Suppressor macrophage (primary cell): ENCODE measurements at places on chromosomes 16 and 17.
A peak's percentile ranks its signal among the peaks of the same experiment; 100 is the strongest.

DNA sequence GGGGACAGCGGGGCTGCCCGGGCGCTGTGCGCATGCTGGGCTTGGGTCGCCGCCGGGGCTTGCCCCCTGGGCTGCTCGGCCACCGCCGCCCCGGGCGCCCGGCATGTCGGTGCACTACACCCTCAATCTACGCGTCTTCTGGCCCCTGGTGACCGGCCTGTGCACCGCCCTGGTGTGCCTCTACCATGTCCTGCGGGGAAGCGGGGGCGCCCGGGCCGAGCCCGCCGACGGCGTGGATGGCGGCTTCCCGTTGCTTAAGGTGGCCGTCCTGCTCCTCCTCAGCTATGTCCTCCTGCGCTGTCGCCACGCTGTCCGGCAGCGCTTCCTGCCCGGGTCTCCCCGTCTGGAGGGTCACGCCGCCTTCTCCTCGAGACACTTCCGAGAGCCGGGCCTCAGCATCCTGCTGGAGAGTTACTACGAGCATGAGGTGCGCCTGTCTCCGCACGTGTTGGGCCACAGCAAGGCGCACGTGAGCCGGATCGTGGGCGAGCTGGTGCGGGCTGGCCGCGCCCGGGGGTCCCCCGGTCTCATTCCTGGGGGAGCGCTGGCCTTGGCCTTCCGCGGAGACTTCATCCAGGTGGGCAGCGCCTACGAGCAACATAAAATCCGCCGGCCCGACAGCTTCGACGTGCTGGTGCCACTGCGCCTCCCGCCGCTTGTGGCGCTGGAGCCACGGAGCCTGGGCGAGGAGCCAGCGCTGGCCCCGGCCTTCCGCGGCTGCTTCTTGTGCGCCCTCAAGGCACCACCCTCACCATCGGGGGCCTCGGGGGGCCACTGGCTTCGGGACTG is 789 bp downstream of the ITPRIPL2 start:
- peak; percentile 28 for DNase-seq

DNA sequence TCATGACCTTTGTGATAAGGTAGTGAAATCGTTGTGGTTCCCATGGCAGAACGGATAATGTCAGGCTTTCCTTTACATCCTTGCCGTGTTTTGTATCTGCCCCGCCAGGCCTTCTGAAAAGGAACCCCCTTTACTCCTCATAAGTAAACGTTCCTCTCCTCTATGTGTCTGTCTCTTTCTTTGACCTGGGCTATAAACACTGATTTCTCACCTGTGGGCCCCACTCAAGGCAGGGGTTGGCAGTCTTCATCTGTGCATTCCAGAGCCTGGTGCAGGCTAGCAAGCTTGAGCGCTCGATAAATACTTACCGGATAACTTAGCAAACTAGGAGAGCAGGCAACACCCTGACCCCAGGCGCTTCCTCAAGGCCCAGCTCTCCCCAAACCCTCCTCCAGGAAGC is 7.3 kb upstream of the HAP1 start:
- DNase-seq = no peak

- DNase-seq = no peak
These were observed 192.9 kb upstream of the C17orf78 start for GRCh38 chr17:37182786-37183465.

DNA sequence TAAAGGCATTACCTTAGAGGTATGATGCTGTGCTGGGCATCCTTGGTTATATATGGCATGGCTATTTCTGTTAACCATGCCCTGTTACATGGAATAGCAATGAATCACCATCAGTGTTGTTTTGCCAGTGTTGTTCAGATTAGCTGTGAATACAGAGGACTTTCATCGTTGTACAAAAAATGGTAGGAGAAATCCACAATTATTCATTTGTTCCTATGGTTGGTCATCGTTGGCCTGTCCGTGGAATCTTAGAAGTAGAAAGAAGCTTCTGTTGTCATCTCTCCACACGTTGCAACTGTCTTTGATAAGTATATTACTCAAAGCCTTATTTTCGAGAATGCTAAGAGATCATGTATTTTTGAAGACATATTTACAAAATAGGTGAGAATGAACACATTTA is 114.3 kb upstream of the CACNG5 start:
- DNase-seq = no peak

DNA sequence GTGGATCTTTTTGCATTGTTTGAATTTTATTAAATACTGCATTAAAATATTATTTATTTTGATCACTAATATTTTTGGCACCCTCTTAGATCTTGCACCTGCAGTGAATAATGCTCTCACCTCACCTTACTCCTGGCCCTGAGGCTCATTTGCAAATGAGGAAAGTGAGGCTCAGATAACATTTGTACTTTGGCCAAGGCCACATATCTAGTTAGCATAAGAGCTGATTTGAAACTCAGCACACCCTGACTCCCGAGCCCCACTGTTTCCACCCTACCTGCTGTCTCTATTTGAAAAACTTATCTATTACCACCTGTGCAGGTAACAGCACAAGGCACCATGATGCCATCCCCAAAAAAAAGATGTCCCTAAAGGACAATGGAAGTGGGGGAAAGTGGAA is 358.7 kb upstream of the MAF start:
- DNase-seq = no peak

DNA sequence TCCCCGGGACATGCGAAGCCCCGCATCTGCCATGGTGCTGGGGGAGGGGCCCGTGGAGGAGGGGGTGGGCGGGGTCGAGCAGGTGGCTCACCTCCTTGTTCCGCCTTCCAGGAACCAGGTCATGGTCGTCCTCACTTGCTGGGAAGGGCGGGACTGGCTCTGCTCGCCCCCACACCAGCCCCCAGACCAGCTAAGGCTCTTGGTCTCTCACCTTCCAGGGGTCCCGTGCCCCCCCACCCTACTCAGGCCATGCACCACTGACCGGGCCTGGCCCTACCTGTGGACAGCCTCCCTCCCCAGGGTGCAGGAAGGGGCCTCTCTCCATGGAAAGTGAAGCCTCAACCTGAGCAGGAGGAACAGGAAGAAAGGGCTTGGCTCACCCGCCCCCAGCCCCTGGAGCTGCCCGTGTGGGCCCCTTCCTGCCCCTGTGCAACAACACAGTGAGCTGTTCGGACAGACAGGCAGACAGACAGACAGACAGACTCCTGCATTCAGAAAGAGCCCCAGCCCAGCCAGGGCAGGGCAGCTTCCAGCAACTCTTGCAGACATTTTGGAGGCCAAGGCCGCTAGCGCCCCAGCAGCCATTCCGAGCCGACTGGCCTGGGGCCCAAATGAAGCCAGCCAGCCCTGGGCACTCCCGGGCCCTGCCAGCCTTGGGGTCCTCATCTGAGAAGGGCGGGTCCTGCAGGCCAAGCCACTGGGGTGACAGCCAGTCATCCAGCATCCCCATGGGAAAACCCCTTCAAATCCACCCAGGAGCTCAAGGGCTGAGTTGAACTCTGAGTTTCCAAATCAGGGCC is 8.1 kb upstream of the KREMEN2 start:
- peak; percentile 60 for DNase-seq

DNA sequence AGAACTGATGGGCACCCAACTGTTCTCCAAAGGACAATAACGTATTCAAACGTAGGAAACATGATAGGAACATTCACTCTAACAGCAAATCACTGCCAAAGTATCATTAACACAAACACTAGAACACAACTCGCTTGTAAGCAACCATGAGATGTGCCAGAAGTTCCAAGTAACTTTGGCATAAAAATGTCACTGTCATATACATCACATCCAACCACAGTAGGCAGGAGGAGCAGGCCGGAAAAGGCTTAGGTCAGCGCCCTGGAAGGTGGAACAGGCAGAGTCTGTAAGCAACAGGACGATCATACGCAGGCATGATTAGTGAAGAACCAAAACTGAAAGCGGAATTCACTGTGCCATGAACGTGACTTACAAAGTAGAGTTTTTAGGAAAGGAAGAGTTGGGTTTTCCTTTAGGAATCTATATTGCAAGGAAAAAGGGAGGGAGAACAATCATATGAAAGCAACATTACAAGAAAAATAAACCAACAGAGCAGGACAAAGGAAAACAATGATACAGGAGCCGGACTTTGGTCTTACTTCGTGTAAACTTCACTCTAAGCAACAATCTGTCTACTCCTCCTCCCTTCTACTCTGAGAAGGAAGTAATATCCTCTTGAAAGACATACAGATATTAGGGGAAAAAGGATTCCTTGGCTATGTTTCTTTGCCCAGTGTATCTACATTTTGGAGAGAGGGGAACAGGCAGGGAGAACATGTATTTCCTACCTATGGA is 52.3 kb downstream of the YWHAE start:
- no peak for DNase-seq

- DNase-seq = peak; percentile 34
These were observed 290.4 kb downstream of the MAP2K6 start for GRCh38 chr17:69704935-69705334.

GRCh38 chr17:70006159-70006558 is 68.9 kb upstream of the KCNJ16 start:
- no peak for DNase-seq

GRCh38 chr16:31393056-31393455 is at the start of gene ITGAD:
Gene ITGAD, plus strand, starts transcription at chr16:31393335. Its CDS starts 26 bp downstream, at chr16:31393361.
- DNase-seq = no peak

- peak; percentile 39 for DNase-seq
These were observed 66.6 kb downstream of the WSB1 start for GRCh38 chr17:27360507-27360906.

DNA sequence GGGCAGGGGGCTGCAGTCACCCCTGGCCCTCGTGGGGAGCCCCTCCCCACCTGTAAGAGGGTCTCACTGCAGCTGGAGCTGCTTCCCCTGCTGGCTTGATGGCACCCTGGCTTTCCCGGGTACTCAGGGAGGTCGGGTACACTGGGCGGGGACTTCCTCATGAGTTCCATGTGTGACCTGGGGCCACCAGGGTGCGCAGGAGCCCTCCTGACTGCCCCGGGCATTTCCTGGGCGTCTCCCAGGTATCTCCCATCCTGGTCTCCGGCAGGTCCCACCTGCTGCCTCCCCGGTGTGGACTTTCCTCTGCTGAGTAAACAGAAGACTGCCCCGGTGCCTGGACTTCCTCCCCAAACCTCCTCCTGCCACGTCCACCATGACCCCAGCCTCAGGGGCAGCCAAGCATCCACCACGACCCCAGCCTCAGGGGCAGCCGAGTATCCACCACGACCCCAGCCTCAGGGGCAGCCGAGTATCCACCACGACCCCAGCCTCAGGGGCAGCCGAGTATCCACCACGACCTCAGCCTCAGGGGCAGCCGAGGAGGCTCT is 40.9 kb downstream of the CBFA2T3 start:
- peak; percentile 60 for DNase-seq

DNA sequence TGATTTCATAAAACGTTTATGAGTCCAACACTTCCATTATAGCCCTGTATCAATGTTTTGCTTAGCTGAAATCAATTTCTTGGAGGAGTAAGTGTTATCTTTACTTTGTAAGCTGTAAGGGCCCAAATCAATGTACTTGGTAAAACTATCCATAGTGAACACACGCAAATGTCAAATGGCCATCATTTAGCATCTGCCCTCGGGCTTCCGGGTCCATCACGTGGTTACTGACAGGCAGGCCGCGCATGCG is 687 bp upstream of the NARF start:
- DNase-seq = peak; percentile 98

GRCh38 chr16:73713778-73714495 is 582.7 kb upstream of the PSMD7 start:
- DNase-seq = peak; percentile 11

GRCh38 chr16:63655846-63656245 is 1466.0 kb downstream of the CDH11 start:
- DNase-seq = no peak

- DNase-seq = no peak
These were observed 1231.8 kb downstream of the CDH11 start for GRCh38 chr16:63890081-63890480.

DNA sequence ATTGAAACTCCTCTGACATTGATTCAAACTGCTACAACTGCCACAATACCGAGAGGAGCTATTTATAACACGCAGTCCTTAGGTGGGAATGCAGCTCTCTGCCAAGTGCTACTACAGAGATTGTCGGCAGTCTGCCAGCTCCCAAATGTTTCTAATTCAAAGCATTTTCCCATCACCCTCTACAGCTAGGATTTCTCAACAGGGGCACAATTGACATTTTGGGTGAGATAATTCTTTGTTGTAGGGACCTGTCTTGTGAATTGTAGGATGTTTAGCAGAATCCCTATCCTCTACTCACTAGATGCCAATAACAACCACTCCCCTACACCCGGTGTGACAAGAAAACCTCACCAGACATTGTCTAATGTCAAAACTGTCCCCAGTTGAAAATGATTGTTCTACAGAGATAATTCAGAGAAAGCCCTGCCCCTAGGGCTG is 7.8 kb upstream of the N4BP1 start:
- DNase-seq = no peak

DNA sequence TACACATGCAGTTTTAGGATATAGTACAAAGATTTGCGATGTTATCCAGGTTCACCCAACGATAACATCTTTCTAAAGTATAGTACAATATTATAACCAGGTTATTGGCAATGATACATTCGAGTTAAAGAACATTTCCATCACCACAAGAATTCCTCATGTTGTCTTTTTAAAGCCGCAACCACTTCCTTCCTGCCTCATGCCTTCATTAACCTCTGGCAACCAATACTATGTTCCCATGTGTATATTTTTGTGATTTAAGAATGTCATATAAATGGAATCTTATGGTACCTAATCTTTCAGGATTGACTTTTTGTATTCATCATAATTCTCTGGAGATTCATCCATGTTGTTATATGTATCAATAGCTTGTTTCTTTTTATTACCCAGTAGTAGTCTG is 1183.2 kb downstream of the CDH11 start:
- DNase-seq = no peak

- DNase-seq = no peak
These were observed 48.0 kb downstream of the TEKT5 start for GRCh38 chr16:10646581-10647263.

GRCh38 chr16:87054856-87055255 is 262.3 kb downstream of the C16orf95 start:
- DNase-seq = no peak

GRCh38 chr17:78537217-78537860 is 39.9 kb downstream of the DNAH17 start:
- DNase-seq = no peak

DNA sequence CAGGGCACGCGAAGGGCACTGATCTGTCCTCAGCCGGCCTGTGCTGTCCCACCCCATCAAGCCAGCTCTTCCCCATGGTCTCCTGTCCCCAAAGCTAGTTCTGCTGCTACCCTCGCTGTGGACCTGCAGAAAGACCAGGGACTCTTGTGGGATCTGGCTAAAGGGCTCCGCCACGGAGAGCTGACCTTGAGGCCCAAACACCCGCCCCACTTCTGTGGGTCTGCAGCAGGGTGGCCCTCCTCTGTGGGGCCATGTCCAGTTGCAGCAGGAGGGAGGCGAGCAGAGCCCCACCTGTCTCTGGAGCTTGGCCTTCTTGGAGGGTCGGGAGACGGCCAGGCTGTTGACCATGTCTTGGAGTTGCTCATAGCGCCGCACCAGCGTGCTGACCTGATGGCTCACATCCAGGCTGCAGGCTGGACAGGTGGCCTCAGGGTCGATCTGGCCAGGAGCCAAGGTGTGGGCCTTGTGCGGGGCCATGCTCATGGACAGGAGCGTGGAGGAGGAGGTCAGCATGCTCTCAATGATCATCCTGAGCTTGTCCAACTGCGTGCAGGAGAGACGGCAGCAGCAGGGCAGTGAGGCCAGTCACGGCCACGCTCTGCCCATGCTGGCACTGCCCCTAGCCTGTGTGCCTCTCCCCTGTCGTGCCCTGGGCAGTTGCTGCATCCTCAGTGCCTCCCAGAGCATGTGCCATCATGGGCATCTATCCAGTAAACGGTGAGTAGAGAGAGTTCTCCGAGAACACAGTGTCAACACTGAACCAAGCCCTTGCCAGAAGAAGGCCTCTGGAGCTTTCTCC is 16.6 kb downstream of the UBALD2 start:
- no peak for DNase-seq
